ENCODE measurements at places on chromosomes 2 and 18.

- DNase-seq, result no peak
Measured at GRCh38 chr2:108553209-108553919, 19.1 kb downstream of the LIMS1 start.

GRCh38 chr18:47203626-47204464 is 27.7 kb upstream of the IER3IP1 start:
- DNase-seq, result no peak

DNA sequence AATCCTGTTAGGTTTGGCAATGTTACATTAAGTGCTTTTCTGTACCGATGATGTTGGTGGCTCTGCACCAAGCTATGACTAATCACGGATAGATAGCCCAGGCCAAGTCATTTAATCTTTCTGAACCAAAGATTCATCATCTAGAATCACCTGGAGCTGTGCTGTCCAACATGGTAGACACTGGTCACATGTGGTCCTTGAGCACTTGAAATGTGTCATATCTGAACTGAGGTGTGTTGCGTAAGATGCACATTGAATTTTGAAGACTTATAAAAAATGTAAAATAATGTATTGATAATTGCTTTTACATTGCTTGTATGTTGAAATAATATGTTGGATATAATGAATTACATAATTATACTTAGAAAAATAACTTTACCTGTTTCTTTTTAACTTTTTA is 39.8 kb upstream of the NXPH2 start:
- no peak for DNase-seq

GRCh38 chr2:99469394-99469793 is 20.4 kb downstream of the REV1 start:
- no peak for DNase-seq

DNA sequence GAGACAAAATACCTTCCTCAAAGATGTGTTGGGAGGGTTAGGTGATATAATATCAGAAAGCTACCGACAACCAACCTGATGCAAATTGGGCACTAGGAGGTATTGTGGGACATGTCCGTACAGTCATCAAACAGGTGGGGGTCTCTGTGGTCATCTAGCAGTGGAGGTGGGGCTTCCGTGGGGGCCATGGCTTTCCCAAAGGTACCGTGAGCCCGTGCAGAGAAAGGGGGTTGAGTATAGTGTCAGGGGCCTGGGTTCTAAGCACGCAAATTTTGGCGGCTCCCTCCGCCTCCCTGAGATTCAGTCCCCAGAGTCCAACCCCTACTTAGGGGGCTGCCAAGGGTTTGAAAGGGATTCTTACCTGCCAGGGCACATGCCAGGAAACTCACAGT is 32.6 kb downstream of the HJURP start:
- DNase-seq, result no peak

DNA sequence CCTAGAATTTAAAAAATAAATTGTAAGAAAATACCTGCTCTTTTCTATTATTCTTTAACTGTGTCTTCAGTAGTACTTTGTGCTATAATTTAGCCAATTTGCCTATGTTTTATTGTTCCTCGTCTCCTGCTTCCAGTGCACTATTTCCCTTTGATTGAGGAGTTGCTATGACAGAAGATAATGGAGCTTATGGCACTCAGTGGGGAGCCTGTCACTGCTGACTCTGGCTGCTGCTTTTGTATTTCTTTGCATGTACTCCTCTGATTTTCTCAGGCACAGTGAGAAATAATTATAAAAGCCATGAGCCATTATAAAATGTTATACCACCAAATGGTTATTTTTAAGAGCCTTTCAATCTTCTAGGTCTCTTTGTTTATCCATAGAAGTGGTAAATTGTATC is 1310.8 kb upstream of the SLC39A10 start:
- DNase-seq, result no peak

- DNase-seq, result no peak
Measured at GRCh38 chr18:48902023-48902855, 48.5 kb downstream of the SMAD7 start.

DNA sequence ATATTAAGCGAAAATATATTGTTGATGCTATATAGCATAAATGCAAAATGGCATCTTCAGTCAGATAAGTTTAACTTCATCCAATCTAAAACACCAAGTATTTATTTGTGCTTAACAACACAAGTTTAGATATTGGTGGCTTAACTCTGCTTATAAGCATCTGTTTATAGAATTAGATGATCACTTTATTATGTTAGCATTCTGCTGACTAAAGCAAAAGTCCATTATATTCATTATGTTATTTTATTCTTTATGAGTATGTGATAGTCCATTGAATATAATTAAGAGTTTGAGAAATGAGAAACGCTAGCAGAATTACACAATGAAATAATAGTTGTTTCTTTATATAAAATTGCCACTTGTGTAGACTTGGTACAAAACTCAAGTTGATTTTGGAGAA is 401.2 kb upstream of the CDH7 start:
- DNase-seq, result no peak

GRCh38 chr2:77028032-77028600 is 494.1 kb downstream of the LRRTM4 start:
- no peak for DNase-seq

GRCh38 chr18:5275872-5276271 is 19.7 kb downstream of the ZBTB14 start:
- DNase-seq, result no peak

- DNase-seq, result no peak
Measured at GRCh38 chr2:203808046-203808750, 59.4 kb upstream of the CTLA4 start.

DNA sequence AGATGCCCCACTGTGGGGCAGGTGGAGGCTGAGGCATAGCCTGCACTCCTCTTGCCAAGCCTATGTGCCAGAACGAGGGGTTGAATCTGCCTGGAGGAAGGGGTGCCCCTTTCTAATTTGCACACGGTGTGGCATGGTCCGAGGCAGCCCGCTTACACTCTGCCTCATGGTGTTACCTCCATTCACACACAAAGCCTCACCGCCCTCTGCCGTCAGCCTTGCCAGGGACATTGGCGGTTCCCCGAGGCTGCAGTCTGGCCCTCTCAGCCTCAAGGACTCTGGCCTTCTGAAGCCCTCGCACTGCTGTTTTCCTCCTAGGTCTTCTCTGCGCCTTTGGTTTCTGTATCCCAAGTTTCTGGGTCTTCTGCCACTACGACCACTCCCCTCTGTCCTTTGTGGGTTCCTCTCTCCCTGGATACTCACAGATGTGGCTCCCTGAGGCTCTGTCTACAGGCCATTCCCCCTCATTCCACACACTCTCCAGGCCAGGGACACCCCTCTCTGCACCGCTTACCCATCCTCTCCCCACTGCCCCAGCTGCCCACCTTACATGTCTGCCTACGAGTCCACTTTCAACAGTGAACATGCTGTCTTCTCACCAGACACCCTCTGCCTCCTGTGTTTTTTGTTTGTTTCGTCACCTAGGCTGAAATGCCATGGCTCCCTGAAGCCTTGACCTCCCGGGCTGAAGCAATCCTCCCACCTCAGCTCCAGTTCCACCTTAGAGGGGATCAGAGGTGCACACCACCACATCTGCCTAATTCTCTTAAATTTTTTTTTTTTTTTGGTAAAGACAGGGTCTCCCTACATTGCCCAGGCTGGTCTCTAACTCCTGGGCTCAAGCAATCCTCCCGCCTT is 7.9 kb upstream of the ASPRV1 start:
- no peak for DNase-seq

DNA sequence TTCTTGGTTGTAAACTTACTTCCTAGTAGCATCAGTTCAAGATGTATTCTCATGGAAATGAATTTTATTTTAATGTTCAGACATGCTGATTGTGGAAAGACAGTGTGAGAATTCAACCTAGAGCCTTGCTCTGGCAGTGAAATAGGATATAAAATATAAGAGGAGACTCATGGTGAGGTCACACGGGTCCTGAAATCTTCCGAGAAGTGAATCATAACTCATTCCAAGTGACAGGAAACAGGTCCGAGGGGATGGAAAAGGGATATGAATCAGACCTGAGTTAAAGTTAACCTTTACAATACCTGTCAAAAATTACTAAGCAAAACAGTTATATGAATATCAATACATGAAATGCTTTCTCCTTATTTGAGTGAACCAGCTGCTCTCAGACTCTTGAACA is 185.2 kb upstream of the LRRTM1 start:
- no peak for DNase-seq

GRCh38 chr2:68857855-68858456 is 13.2 kb downstream of the BMP10 start:
- DNase-seq, result no peak

DNA sequence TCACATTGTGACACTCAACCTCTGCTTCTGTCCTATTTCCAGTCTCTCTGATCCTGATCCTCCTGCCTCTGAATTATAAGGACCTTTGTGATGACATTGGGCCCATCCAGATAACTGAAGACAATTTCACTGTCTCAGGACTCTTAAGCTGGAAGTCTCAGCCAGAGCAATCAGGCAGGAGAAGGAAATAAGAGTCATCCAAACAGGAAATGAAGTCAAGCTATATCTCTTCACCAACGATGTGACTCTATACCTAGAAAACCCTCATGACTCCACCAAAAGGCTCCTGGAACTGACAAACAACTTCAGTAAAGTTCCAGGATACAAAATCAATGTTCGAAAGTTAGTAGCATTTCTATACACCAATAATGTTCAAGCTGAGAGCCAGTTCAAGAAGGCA is 29.3 kb upstream of the TWIST2 start:
- no peak for DNase-seq

- DNase-seq, result no peak
Measured at GRCh38 chr2:160870729-160871465, 289.3 kb upstream of the TANK start.

- no peak for DNase-seq
Measured at GRCh38 chr2:50614056-50614455, 417.9 kb downstream of the NRXN1 start.

- no peak for DNase-seq
Measured at GRCh38 chr2:217886091-217886490, 116.7 kb downstream of the TNS1 start.

- no peak for DNase-seq
Measured at GRCh38 chr2:10220902-10221391, 81.8 kb upstream of the HPCAL1 start.

GRCh38 chr2:234393354-234393753 is 103.5 kb downstream of the ARL4C start:
- DNase-seq, result no peak

DNA sequence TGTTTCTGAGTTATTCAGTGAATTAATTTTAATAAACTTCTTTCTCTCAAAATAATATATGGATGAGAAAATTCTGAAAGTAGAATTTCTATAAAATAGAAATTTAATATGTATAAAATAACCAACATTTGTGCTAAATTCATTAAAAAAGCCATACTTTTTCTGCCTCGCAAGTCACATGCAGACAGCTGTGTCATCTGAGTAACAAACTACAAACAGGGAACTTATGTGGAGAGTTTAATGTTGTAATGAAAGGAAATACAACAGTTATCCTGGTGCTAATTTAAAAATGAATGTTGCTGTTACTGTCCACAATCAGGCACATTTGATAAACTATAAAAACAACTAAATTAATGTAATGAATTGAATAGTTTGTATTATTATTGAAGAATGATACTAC is 22.2 kb downstream of the RMDN2 start:
- no peak for DNase-seq

- DNase-seq, result no peak
Measured at GRCh38 chr18:59009846-59010245, 129.8 kb upstream of the SEC11C start.

DNA sequence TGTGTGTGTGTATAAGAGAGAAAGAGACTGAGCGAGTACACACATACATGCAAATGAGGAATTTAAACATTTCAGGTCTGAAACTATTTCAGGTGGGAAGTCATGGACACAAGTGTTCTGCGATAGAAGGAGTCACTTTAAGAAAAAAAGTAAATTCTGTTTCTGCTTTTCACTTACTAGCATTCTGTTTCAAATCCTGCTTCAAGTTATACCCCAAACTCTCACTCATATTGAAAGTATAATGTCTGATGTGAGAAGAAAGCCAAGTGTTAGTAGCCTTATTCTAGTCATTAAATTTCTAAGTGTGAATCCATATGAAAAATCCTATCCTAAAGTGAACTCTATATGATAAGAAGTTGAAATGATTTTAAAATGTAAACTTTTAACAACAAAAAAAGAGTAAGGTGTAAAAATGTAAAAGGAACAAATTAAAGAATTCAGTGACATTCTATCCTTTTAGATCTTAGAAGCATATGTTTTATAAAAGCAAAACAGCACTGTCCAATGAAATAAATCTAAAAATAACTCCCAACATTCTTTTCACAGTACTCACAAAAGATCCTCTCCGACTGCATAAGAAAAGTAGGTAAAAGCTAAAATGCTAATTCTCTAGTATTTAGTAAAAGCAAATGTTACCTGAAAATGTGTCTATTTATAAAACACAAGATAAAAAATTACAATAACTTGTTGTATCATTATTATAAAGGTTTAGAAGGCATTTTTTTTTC is 570.6 kb downstream of the ZEB2 start:
- no peak for DNase-seq

- no peak for DNase-seq
Measured at GRCh38 chr2:230234122-230234722, 8.7 kb downstream of the SP140 start.

DNA sequence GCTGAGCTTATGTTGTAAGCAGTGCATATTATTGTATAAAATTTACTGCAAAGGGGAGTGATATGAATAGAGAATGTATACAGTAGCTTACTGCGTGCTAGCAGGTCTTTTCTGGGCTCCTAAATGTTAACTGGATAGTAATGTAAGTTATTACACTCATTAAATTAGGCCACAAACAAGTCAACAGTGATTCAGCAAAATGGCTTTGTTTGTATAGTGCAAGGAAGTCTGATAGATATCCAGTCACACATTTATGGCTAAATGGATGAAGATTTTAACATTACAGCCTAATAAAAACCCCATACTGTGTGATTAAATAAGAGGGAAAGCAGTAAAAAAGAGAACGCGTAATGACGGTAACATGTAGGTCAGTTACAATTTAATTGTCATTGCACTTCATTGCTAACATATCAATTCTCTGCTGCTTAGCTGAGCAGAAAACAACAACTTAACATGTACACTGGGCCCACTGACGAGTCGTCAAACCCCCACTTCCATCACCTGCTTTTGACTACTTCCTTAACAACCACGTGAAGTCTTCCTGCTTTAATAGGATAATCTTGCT is 665.0 kb upstream of the FANCL start:
- DNase-seq, result no peak
